ENCODE measurements at places on chromosomes 6 and 20.
A peak's percentile ranks its signal among the peaks of the same experiment; 100 is the strongest.

DNA sequence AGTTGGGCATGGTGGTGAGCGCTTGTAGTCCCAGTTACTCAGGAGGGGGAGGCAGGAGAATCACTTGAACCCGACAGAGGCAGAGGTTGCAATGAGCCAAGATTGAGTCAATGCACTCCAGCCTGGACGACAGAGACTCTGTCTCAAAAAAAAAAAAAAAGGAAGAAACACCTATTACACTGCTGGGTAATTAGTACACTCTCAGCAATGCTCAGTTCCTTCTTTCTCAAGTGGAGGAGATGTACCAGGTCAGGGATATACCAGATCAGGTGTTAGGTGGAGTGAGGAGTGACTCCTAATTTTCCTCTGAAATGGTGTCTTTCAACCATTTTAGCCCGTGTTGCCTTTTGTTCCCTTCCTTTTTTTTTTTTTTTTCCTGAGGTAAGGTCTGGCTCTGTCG is 30.0 kb upstream of the UBR2 start:
- no peak for DNase-seq

- no peak for DNase-seq
Measured at GRCh38 chr6:43408259-43408658, 19.1 kb upstream of the ABCC10 start.

GRCh38 chr6:113927001-113927400 is 43.9 kb downstream of the HDAC2 start:
- no peak for DNase-seq

DNA sequence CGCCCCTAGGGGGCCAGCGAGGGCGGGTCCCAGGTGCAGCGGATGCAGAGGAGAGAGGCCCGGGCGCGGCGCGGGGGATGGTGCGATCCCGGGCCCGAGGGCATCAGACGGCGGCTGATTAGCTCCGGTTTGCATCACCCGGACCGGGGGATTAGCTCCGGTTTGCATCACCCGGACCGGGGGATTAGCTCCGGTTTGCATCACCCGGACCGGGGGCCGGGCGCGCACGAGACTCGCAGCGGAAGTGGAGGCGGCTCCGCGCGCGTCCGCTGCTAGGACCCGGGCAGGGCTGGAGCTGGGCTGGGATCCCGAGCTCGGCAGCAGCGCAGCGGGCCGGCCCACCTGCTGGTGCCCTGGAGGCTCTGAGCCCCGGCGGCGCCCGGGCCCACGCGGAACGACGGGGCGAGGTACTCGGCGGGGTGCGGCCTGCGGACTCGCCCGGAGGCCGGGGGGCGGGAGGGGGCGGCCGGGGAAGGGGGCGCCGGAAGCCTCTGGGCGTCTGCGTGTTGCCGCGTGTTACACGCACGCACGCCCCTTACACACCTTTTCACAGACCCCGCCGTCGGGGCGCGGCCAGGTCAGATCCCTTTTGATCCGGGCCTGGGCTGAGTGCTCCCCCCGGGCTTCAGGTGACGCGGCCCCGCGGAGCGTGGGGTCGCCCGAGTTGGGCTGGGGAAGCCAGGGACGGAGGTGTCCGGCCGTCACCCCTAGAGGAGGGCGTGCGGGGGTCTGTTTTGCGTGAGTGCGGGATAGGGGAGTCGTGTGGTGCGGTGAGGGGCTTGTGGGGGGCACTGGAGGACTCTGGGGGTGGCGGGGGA is 412 bp downstream of the TRIB3 start:
- peak; percentile 44 for DNase-seq

DNA sequence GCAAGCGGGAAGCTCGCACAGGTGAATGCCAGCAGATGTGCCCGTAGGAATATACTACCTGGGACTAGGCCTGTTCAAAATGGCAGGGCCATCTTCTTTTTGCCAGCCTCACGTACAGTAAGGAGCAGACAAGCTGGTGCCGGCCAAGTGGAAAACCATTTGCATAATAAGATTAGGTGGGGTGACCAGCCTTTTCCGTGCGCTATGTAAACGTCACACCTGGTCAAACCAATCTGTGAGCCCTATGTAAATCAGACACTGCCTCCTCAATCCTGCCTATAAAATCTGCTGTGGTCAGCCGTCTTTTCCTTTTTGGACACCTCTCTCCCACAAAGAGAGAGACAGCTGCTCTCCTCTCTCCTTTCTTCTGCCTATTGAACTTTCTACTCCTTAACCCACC is 60.8 kb upstream of the TMEM30A start:
- no peak for DNase-seq

DNA sequence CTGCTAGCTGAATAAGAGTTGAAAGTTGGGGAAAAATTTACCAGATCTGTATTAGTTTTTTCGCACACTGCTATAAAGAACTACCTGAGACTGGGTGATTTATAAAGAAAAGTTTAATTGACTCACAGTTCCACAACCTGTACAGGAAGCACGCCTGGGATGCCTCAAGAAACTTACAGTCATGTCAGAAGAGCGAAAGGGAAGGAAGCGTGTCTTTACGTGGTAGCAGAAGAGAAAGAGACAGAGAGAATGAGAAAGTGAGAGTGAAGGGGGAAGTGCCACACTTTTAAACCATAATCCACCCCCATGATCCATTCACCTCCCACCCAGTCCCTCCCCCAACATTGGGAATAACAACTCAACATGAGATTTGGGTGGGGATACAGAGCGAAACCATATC is 79.6 kb downstream of the KHDC1L start:
- no peak for DNase-seq

GRCh38 chr6:147322299-147323162 is 118.3 kb downstream of the STXBP5 start:
- no peak for DNase-seq

- no peak for DNase-seq
Measured at GRCh38 chr6:164216839-164217238, 802.3 kb downstream of the QKI start.

GRCh38 chr20:59662161-59662560 is 57.8 kb downstream of the PHACTR3 start:
- DNase-seq, result no peak
